ENCODE measurements at places on chromosomes 4 and X.
A peak's percentile ranks its signal among the peaks of the same experiment; 100 is the strongest.

DNA sequence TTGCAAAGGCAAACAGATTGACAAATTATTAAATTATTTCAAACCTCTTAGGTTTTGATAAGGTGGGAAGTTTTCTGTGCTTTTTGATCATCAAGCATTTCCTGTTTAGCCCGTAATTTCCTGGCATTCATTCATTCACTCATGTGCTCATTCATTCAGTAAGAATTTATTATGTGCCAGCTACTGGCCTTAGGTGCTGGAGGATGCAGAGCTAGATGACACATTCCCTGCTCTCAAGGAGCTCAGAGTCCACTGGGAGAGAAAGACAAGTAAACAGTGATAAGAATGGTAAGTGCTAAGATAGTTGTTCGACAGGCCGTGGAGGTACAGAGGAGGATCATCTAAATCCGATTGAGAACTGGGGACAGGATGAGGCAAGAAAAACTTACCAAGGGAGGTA, 153.0 kb downstream of the DCTD start:
- no peak for DNase-seq

GRCh38 chr4:70725633-70726032, 3.9 kb downstream of the RUFY3 start:
- no peak for DNase-seq

GRCh38 chrX:134137341-134137740, 99.6 kb upstream of the CCDC160 start:
- DNase-seq, result no peak

GRCh38 chr4:105248613-105249012, 101.9 kb downstream of the TET2 start:
- no peak for DNase-seq

- no peak for DNase-seq
Measured at GRCh38 chr4:139686130-139686529, 20.5 kb downstream of the MGST2 start.

DNA sequence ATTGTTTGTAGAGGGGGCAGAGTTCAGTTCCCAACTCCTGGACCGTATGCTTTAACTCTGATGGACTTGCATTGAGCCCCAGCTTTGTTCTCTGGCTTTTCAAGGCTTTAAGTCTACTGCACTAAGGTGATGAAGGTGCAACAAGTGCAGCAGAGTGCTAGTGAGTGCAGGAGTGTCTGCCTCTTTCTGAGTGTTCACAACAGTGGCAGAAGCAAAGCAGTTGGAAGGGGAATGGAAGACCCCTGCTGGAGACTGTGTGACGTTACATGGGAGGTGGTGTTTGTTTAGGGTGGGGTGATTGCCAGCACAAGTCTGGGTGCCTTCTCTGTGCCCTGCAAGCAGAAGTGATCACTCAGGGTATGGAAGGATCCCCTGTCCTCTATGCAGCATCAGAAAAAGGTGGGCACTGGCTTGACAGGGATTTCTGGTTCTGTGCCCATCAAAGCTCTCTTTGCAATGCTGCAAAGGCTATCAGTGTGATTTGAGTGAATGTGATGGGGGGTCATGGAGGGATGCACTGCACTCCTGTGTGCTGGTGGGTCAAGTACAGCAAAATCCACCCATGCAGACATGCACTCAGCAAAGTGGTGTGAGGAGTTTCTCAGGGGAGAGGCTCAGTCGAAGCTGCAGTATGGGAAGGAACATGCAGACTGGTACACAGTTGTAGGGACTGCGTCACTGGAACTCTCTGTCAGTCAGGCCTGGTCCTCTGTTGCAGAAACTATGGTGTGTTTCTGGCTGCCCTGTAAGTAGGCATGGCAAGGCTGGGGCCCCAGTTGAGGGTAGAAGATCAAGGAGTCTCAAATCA, 70.9 kb upstream of the UGT2B7 start:
- DNase-seq, result no peak

DNA sequence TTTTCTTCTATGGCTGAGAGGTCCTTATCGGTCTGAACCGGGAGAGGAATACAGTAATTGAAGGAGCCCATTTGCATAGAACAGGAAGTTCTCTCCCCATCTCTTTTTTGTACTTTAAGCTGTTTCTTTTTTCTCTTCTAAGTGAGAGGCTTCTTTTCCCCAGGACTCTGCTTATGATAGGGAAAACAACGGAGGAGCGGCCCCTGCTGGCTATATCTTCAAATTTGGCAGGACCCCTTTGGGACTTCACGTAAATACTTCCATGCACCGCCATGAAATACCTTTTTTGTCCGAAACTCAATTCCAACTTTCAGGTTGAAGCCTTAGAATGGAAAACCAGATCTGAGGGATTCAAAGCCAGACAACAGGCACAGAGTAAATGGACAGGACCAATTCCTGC, 1153.0 kb upstream of the INTU start:
- DNase-seq, result no peak

DNA sequence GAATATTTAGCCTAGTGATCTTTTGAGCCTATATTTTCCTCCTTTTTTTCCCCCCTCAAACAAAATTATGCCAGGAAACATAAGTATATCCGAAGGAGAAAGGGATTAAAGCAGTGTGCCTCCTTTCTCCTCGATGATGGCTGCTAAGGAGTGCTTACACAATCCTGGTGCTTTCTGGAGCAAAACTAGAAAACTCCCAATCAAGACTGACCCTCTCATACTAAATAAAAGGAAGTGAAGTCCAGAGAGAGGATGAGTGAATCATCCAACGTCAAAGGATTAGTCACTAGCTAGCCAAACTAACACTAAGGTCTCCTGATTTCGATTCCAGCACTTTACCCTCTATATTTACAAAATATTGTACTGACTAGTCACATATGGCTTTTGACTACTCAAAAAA, 146.8 kb downstream of the PPP3CA start:
- no peak for DNase-seq

DNA sequence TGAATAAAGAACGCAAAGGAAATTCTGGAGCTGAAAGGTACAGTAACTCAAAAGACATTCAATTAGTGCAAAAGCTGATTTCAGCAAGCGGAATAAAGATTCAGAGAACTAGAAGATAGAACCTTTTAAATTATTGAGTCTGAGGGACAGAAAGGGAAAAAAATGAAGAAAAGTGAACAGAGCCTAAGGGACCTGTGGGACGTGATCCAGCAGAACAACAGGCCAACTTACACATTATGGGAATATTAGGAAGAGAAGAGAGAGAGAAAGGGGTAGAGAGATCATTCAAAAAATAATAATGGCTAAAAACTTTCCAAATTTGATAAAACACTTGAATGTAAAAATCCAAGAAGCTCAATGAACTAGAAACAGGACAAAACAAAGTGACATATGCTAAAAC, 17.5 kb upstream of the GPRASP2 start:
- no peak for DNase-seq

GRCh38 chr4:8282742-8283141, 13.2 kb downstream of the HTRA3 start:
- DNase-seq, result no peak

DNA sequence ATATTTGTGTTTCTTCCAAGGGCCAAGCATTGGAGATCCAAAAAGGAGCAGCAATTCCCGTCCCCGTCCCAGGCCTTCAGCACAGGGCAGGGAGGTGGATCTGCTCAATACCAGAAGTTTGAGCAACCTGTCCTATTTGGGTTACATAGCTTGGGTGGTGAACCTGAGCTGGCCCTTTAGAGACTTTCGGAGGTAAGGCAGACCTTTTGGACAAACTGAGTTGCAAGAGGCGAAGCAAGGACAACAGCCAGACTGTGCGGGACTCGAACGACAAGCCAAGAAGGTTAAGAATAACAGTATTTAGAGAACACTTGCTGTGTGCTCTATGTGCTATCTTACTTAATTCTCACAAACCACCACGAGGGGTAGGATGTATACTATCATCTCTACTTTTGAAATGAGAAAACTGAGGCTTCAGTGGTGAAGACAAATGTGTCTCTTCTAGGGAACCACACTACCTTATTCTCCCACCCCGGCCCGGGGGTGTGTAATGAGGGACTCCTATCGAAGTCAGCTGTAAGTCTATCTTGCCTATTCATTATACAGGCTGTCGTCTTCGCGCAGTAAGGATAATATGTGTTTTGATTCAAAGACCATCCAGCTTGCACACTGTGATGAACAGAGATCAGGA, 1.3 kb downstream of the NOP14 start:
- DNase-seq, result peak; percentile 86

DNA sequence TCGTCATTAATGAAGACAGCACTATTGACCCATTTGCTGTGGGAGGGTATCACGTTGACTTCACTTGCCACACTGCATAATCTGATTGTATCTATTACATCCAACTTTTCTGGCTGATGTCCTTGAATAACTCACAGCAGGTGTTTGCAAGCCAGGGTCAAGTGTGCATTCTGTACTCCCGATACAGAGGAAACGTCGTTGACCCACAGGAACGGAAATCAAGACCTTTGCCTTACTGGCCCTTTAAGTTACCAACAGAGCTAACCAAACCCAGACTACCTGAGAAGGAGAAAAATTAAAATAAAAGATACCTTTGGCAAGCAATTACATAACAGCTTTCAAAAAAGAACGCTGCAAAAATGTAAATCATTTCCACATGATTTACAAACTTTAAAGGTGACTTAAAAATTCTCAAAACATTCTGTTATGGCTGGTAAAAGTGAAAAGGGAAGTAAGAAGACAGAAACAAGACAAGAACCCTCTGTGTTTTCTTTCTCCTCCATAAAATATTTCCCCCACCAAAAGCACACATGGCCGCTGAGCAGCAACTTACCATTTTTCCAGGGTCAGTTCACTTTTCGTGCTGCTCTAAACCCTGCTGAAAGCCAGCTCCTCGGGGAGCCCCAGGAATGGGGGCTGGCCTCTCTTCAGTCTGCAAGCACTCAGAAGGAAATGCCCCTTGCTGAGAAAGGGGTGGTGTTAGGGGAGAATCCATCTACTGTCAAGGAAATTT, 6.5 kb upstream of the SHISA3 start:
- DNase-seq, result no peak

DNA sequence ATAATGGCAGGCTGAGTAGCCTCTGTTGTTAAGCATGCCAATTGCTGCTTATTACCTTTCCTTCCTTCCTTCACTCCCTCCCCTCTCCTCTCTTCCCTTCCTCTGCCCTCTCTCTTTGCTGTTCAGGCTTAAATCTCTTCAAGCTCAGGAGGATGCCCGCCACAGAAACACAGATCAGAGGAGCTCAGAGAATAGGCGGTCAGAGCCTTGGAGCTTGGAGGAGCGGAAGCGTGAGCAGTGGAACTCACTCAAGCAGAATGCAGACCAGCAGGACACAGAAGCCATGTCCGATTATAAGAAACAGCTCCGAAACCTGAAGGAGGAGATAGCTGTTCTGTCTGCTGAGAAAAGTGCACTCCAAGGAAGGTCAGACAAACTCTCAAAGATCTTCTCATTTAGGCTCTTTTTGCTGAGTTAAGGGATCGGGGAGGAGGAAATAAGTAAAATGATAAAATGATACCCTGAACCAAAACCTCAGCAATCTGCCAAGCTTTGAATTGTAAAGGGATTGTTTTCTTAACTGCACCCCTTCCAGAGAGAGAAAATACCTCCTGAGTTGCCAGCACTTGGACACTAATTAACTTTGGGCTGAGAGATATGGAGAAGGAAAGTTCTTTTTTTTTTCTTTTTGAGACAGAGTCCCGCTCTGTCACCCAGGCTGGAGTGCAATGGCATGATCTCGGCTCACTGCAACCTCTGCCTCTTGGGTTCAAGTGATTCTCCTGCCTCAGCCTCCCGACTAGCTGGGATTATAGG, 20.9 kb downstream of the SPATA18 start:
- DNase-seq, result no peak

GRCh38 chr4:3857269-3857926, 91.2 kb downstream of the ADRA2C start:
- no peak for DNase-seq
